Aorta (tissue), 5 donors: ENCODE measurements at places on chromosomes 1 and 21. TPM values are rescaled to one million over a fixed set of nuclear protein-coding genes. Genes with fewer than 3 reads are reported as not detected.

DNA sequence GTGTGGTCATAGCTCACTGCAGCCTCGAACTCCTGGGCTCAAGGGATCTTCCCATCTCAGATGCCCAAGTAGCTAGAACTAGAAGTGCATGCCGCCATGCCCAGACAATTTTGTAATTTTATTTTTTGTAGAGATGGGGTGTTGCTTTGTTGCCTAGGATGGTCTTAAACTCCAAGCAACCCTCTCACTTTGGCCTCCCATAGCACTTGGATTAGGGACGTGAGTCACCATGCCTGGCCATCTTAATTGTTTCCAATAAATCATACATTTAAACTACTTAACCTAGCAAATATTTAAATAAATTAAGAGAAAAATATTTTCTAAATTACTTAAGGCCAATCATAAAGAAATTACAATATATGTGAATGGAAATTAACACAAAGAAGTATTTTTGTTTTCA is 35.1 kb upstream of the ADGRL4 start:
- no peak overlapping the region for H3K4me3 ChIP-seq
- H3K36me3 ChIP-seq: no peaks in the 10 kb centered on the region
- no peak overlapping the region for H3K27ac ChIP-seq
- H3K27me3 ChIP-seq: no peaks in the 10 kb centered on the region

DNA sequence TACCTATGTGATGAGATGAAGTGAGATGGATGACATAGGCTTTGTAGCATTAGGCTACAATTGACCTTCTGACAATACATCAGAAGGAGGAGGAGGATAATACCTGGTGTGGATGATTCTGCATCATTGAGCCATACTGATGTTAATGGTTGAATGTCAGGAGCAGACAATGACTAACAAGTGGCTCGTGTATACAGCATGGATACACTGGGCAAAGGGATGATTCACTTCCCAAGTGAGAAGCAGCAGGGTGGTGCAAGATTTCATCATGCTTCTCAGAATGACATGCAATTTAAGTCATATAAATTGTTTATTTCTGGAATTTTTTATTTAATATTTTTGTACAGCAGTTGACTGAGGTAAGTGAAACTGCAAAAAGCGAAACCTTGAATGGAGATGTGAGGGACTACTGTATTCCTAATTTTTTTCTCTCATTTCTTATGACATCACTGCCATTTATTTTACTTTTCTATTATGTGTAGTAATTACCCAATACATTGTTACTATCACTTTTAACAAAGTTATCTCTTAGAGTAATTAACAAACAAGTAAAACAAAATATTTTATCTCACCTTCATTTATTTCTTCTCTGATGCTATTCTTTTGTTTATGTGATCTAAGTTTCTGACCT is 34.4 kb upstream of the COP1 start:
- H3K27ac ChIP-seq: no peak overlapping the region
- no peaks in the 10 kb centered on the region for H3K4me1 ChIP-seq
- no peak overlapping the region for H3K4me3 ChIP-seq

The CFAP141 gene
- polyA plus RNA-seq: not detected

The TMEM269 gene
- polyA plus RNA-seq: not detected

The TNFRSF18 gene
- 1.3 TPM for polyA plus RNA-seq

DNA sequence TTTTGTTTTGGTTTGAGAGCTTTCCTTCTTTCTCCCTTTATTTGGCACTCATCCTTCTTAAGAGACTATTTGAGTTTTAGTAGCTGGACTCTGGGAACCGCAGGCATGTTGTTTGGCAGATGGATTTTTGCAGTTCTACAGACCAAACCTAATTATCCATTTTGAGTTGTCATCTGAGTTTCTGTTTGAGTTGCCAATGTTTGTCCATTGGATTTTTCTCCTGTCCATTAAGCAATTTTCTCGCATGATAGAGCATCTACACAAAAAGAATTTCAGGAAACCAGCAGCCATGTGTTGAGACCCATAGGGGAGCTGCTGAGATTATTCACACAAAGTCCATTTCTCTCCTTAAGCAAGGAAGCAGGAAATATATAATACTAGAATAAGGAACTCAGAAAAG is 17.2 kb upstream of the CXADR start:
- H3K36me3 ChIP-seq: no peaks in the 10 kb centered on the region
- no peaks in the 10 kb centered on the region for H3K27me3 ChIP-seq
- H3K27ac ChIP-seq: no peak overlapping the region
- DNase-seq: no peak
- no peaks in the 10 kb centered on the region for H3K4me1 ChIP-seq
- H3K4me3 ChIP-seq: no peak overlapping the region

The CDC20 gene
- 0.36 TPM for polyA plus RNA-seq

The KRTAP19-1 gene
- not detected for polyA plus RNA-seq
